ENCODE measurements at places on chromosomes 7 and 10.
A peak's percentile ranks its signal among the peaks of the same experiment; 100 is the strongest.

DNA sequence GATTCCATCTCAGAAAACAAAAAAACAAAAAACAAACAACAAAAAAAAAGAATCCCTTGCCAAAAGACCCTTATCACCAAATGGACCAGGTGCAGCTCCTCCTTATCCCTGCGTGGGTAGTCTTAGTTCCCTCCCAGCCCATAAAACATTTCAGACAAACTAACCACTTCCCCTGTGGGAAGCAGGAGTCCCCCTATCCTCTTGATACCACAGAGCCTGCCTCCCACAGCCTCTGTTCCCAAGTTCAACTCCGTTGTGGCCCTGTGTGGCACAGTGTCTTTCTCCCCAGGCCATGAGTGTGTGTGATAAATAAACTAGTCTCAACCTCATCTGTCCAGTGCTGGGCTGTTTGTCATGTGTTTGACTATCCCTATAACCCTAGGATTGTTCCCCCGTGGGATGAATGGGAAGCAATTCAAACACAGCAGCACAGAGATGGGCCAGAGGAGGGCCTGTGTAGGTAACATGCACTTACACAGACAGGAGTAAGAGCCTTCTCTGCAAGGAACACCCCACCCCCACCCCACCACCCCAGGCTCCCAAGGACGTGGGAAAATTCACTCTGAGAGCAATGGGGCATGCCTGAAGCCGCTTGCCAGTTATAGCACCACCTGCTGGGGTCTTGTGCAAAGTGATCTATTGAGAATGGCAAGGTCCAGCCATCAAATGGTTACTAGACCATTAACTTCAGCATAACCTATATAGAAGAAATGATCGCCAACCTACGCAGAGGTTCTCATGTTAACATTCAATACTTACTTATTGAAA is 147.1 kb upstream of the GHITM start:
- peak; percentile 55 for DNase-seq

GRCh38 chr7:1919539-1920265 is 249.6 kb downstream of the ELFN1 start:
- DNase-seq = no peak

DNA sequence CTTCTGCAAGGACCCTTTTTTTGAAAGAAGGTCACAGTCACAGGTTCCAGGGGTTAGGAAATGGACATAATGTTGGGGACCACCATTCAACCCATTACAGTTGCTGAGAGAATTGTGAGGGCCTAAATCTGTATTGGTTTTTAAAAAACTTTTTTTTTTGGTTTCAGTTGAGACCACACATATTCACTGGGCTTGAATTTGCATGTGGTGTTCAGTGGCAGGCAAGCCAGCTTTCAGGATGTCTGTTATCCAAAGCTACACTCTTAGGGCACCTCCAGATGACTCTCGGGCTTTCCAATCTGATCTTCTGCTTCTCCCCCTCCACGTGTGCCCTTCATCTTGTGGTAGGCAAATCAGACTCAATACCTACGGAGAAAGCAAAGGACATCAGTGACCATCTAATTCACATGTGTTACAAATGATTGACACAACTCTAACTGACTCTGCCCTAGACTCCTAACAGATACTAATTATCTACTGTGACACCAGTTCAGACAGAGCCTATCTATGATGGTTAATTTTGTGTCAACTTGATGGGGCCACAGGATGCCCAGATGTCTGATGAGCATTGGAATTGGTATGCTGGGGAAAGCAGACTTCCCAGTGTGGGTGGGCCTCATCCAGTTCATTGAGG is 93.3 kb upstream of the ELMO1 start:
- DNase-seq = no peak

GRCh38 chr7:16278167-16278787 is 143.1 kb downstream of the CRPPA start:
- no peak for DNase-seq

Measured in kidney (tissue), 22 donors.